NCI-H187 (cell line): ENCODE measurements at places on chromosomes 16 and 17.
A peak's percentile ranks its signal among the peaks of the same experiment; 100 is the strongest.

DNA sequence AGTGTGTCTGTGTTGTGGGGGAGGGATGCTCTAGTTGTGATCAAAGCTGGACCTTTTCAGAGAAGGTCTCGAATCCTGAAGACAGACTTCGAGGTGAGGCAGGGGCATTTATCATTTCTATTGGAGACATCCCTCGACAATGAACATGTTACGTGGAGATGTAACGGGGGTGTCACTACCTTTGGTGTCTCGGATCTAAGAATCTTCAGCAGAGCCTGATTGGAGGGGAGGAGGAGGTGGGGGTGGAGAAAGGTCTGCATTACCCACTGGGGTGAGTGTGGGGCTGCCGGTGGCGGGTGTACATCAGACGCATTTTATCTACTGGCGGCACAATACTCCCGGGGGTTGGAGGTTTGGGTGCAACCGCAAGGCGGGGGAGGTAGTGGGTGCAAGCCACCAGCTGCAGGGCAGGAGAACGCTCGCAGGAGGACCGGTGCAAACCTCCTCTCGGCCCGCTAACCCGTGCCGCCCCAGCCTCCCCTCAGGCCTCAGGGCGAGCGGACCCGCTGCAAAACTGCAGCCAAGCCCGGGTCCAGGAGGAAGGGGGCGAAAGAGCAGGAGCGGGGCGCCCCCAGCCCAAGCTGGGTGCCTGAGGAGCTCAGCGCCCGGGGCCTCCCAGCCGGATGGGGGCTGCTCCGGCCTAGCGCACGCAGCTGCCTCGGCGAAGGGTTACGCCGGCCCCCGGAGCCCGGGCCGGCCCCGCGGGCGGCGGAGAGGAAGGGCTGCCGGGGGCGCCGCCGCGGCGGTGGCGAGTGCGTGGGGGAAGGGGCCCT is 735 bp downstream of the ZNF652 start:
- DNase-seq = peak; percentile 30

DNA sequence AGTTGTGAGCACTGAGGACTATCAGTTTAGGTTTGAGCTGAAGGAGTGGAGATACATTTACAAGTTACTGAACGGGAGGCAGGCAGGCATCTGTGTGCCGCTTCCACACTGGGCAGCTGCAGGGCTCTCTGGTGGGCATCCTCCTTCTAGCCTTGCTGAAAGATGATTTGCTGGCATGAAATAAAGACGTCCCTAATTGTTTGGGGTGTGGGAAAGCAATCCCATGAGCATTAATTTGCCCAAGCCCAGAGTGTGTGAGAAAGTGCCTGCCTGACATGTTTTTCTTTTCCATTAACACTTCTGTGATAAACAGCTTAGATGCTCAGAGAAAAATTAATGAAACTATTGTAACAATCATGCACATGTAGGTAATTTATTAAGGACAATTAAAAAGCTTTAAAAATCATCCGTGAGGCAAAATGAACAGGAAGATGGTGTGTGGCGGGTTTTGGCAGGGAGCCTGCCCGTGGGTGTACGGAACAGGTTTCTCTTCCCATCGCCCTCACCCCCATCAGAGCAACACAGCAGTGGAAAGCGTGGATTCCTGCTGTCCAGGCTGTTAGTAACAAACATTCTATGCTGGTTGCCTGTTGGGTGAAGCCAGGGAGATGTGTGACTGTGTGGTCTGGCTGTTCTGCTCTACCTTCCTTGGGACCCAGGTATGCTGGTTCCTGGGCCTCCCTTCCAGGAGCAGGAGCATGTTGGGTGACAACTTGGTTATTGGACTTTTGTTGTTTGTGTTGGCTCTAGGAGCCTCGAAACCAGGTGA is 191.9 kb downstream of the MSI2 start:
- DNase-seq = no peak

- DNase-seq = no peak
Measured at GRCh38 chr17:73091770-73092522, 542 bp downstream of the SLC39A11 start.

GRCh38 chr17:57490890-57491289 is 234.6 kb downstream of the MSI2 start:
- DNase-seq = no peak

DNA sequence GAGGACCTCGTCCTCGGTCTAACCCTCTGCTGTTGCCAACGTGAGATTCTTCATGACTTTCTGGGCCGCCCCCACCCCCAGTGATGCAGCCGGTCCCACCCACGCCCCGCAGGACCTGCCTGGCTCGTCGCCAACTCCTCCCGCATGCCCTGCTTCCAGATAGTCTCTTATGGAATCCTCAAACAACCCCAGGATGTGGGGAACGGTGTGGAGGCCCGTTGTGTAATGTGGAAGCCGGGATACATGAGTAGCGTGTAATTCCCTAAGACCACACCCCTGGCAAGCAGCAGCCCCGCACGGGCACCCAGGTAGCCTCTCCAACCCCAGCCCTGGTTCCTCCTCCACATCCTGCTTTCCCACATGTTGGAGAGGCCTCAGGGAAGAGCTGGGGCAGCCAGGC is 275.9 kb downstream of the C16orf95 start:
- no peak for DNase-seq

GRCh38 chr16:78075800-78076199 is 23.7 kb upstream of the WWOX start:
- DNase-seq = no peak

DNA sequence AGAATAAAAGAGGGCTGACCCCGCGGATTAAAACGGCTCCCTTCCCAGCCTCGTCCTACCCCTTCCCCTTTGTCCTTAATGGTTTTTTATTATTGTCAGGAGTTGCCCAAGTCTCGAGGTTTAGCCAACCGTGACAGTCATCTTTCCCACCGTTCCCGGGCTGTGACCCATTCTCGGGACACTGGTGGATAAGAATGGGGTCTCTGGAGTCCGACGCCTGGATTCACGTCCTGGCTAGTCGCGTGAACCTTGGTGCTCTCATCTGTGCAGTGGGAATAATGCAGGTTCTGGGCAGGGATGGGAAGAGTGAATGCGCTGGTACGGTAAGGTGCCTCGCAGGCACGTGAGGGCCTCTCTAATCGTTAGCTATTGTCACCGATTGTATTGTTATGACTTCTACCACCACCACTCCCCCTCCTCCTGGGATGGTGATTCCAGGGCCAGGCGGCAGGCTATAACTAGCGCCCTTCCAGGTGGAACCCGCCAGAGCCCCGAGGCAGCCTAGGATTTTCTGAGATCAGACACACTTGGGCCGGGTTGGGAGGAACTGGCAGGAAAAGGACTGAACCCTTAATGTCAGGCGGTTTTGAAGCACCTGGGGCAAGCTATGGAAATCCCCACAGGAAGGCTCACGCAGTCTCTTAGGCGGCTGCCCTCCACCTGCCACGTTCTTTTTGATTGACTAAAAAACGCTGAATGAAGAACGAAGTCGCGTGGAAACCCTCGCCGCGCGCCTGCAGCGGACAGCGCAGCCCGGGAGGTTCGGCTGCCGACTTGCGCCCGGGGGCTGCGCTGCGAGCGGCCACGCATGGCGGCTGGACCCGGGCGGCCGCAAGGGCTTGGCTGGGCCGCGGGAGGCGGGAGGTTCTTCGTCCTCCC is 2.7 kb downstream of the HS3ST3B1 start:
- DNase-seq = no peak

DNA sequence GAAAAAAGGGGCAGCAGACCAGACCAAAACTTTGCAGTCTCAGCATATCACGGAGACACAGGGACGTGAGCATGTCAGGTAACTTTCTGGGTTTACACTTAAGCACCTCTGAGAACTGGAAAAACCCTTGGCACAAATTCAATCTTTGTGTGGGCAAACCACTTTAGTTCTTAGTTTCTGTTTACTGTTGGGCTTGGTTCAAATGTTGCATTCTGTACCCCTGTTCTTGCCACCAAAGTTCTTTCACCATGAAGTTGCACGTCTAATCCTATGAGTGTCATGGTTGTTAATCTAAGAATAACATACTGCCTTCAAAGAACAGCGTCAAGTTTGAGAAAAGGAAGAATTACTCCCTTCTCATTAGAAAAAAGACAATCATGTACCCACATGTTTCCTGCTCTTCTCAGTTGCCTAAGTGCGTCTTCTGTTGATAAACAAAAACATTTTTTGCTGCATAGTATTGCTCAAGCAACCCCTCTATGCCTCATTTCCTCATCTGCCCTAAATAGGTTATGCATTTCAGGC is 11.6 kb downstream of the KRT33A start:
- no peak for DNase-seq

DNA sequence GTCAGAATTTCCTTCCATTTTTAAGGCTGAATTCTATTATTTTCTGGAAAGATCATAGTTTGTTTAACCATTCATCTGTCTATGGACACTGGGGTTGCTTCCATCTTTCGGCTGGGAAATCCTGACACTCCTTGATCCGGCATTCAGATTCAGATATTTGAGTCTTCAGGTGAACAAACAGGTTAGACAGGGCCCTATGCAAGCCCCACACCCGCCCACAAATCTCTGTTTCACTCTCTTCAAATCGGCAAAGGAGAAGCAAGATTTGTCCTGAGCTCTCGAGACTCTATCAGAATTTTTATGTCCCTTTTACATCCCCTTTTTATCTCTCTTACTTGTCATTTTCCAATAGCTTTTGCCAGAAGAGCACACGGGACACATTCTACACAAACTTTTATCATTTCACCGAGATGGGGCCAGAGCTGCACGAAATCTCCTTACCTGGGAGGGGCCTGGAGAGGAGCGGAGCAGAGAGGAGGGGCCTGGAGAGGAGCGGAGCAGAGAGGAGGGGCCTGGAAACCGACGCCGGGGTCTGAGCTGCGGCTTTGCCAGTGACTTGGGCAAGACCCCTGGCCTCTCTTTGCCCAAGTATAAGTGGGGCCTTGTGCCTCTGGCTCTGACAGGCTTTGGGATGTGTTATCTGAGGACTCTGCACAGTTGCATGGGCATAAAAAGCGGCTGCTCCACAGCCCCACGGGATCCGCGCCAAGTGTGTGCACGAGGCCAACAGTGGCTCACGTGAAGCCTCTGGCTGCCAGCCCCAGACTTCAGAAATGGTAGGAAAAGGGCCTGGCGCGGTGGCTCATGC is 54.3 kb upstream of the RBFOX3 start:
- peak; percentile 27 for DNase-seq

- no peak for DNase-seq
Measured at GRCh38 chr16:67206838-67207248, 7.9 kb downstream of the ELMO3 start.

DNA sequence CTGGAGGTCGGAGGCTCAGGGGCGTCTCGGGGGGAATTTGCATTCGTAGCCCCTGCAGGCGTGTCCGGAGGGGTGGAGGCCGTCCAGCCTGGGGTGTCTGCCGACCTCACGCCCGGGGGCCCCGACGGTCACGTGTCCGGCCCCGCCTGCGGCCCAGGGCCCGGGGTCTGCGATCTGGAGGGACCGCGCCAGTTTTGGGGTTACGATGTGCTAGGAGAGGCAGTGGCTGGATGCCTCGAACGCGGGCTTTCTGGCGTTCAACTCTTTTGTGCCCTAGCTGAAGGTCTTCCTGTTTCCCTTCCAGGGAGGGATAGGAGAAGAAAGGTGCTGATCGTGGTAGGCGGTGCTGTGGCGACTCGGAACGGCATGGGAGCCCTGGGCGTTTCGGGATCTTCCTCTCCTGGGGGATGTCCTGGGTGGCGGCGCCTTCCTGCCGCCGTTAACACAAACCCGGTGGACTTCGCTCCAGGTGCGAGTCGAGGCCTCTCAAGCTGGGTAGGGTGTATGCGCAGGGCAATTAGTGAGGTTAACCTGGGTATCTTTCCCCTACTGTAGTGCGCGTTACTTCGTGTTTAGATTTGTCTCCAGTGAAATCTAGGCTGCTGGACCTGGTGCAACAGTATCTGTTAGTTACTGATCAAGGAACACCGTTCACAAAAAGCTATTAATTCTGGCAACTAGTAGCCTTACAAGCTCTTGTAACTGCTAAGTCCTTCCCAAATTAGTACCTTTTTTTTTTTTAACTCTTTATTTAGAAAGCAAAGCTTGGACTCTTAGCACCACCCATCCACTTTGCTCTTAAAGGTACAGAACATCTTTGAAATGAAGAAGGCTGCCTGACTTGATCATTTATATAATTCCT is 1.3 kb downstream of the AKAP1 start:
- no peak for DNase-seq
